ENCODE measurements at places on chromosomes 4 and X. TPM values are rescaled to one million over a fixed set of nuclear protein-coding genes. Genes with fewer than 3 reads are reported as not detected.

GRCh38 chrX:31323658-31324057 is 251.8 kb upstream of the FTHL17 start:
- no peak for DNase-seq

GRCh38 chrX:87528487-87528886 is 10.9 kb downstream of the KLHL4 start:
- no peak for DNase-seq

GRCh38 chr4:141660880-141661279 is 24.5 kb downstream of the IL15 start:
- no peak for DNase-seq

DNA sequence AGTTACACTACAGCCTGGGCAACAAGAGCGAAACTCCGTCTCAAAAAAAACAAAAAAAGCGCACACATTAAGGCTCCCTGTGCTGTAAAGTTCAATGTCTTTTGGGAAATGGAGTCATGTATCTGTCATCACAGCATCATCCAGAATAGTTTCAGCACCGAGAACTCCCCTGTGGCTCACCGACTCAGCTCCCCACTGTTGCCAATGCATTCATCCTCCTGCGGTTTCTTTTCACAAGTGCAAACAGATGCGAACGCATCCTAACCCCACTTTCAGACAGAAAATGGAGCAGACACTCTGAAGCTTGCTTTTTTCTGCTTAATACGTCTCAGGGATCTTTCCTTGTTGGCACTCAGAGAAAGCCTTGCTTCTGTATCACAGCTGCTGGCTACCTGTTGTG is 13.8 kb upstream of the SH3TC1 start:
- peak; percentile 79 for DNase-seq

BMP3 gene
- not detected for total RNA-seq

DNA sequence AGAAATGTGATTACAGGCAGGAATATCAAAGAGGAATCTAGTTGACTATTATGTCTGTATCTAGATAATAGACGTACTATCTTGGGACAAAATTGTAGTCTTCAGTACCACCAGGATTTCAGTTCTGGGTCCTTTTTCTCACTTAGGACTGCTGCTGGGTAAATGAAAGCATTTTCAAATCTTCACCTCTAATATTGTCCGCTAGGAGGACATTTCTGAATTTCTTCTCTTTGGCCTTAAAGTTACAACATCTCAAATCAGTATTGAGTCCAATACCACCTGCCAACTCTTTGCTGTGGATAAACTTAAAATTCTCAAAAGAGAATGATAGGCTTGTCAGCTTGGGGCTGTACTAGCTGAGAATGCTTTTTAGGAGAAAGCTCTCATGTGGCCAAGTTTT is 6.0 kb downstream of the FGF16 start:
- DNase-seq, result no peak

GRCh38 chr4:30269850-30270249 is 450.3 kb upstream of the PCDH7 start:
- DNase-seq, result no peak

- peak; percentile 1 for DNase-seq
Observed at GRCh38 chrX:79367907-79368306, 773 bp upstream of the ITM2A start.

- DNase-seq, result no peak
Observed at GRCh38 chrX:94914235-94914634, 1240.2 kb downstream of the FAM133A start.

DNA sequence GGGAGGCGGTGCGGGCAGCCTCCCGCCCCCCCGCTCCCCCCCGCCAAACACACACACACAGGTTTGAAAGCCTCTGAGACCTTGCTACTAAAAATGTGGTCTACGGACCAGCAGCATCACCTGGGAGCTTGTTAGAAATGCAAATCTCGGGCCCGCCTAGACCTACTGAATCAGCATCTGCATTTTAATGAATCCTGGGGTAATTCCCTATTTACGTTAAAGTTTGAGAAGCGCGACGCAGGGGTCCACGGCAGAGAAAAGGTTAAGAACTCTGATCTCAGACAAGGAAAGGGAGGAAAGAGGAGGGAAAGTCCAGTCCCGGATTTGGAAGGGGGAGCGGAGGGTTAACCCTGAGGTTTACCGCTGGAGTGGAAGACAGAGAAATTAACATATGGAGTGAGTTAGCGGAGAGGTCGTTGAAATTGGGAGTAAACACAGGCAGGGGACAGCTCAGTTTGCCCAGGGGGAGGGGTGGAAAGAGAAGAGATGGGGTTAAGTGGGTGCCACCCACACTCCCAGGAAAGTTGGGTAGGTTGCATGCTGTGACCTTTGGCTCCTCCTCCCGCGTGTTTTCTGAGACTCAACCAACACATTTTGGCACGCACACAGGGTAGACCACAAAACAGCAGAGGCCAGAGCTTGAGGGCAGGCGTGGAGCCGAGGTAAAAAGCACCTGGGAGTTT is 483.6 kb downstream of the BCOR start:
- DNase-seq, result no peak

TLR6 gene
- total RNA-seq, result 0.53 TPM

ARX gene
- not detected for total RNA-seq

- DNase-seq, result no peak
Observed at GRCh38 chr4:38723726-38724474, 58.9 kb downstream of the TLR10 start.

GRCh38 chrX:154372612-154373022 is 1.8 kb downstream of the FLNA start:
- no peak for DNase-seq

DNA sequence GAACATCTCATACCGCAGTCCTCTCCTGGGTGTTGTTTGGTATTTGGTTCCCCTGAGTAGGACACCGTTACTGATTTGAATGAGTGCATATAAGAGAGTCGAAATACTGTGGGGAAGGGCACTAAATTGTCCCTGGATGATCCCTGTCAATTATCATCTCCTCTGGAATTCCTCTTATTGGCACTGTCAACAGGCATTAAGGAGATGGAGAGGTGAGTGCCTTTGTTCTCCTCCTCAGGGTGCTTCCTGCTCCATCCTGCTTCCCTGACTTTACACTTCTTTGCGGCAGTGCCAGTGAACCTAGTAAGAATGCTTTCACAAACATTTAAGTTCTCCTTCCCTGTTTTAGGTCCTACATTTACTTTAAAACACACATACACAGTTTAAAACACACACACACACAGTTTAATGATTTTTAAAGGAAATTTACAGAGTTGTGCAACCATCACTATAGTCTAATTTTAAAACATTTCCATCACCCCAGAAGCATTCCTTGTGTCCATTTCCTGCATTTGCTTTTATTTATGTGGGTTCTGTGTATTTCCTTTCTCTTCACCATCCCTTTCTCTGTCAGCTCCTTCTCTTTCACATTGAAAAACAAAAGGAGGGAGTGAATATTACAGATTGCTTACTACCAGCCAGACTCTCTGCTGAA is 20.9 kb upstream of the ZRSR2 start:
- DNase-seq, result no peak

DNA sequence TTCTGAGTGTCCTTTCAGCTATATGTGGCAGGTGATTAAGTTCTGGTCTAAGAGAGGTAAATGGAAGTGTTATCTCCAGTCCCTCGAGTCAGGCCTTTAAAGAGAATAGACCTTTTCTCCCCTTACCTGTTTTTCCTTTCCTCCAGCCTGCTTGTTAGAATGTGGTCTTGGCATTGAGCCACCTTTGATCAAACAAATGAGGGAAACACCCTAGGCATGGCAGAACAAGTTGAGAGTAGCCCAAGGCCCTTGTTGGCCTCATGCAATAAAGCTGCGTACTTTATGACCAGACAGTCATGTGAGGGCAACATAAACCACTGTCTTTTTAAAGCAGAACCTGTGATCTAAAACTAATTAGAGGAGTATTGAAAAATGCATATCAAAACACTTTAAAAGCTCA is 13.2 kb upstream of the IL13RA2 start:
- peak; percentile 91 for DNase-seq

CHST7 gene
- 1.6 TPM for total RNA-seq

DCAF12L1 gene
- not detected for total RNA-seq

DNA sequence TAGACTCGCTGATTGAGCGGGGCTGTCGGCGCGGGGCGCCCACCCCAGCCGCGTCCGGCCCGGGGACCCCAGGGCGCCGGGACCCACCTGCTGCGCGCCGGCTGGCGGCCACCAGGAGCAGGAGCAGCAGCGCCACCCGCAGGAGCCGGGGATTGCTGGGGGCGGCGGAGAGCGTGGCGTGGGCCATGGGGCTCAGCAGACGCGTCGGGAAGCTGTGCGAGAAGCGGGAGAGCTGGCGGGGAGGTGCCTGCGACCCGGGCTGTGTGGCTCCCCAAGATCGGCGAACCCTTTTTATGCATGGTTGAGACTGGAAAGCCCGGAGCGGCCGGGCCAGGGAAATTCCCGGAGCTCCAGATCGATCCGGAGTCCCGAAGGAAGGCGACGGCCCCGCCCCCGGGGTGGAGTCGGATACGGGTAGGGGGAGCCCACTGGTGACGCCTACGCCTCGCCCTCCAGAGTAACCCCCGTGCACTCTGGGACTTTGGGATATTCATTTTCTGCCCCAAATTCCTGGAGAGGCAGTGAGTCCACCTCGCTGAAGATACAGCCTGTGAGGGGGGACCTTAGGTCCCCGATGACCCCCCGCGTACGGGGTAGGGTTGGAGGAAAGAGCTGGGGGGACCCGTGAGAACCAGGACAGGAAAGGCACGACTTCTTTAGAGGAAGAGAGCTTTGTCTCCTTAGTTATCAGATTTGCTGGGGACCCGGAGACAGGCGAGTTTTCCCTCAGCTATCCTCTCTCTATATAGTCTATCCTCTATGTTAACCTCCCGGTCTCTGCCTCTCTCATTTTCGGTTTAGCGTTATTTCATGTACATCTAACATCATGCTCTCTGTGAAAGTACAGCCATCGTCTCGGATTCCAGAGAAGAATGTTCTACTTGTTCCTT is at the start of gene CXCL3:
Gene CXCL3 (minus strand): TSS at position 265 of the 890 bp plus-strand sequence. CDS start 78 bp downstream, at position 187.
- peak; percentile 71 for DNase-seq

RTL9 gene
- 0.11 TPM for total RNA-seq

AFM gene
- not detected for total RNA-seq

DNA sequence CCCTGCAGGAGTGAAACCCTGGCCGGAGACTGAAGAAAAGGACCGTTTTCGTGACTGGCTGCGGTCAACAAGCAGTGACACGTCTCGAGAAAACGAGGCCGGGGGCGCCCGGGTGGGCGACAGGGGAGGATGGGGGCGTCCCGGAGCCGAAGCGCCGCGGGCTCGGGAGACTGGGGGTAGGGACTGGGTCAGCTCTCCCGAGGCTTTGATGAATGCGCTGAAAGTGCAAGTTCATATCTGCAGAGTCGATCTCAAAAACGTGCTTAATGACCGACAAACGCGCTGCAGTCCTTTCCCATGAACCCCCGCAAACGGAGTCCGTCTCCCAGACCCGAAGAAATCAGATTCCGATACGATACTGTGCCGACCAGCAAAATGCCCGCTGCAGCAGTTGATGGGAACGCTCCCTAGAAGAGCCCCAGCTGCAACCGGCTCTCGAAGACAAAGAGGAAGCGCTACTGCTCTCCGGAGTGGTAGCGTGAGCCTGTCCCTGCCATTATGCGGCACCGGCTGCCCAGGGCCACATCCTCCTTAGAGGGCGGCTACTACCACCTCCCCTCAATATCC is 806 bp upstream of the CD99L2 start:
- DNase-seq, result peak; percentile 18

DNA sequence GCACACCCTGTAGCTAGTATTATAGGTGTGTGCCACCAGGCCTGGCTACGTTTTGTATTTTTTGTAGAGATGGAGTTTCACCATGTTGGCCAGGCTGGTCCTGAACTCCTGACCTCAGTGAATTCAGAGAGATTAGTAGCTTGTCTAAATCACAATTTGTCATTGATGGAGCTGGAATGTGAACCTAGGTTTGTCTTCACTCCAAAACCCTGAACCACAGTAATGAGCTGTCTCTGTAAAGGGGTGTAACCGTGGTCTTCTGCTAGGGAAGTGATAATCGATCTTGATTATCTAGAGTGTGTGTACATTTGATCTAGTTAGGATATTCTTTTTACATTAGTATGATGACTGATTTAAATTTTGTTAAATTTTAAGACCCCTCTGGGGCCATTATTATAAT is 8.3 kb downstream of the ARHGAP10 start:
- no peak for DNase-seq

Data from foreskin keratinocyte (primary cell).